ENCODE measurements at places on chromosomes 3 and 15. TPM values are rescaled to one million over a fixed set of nuclear protein-coding genes. Genes with fewer than 3 reads are reported as not detected.

Gene ZCWPW2
- polyA plus RNA-seq, result 0.61 TPM

Gene MYZAP
- polyA plus RNA-seq, result 22.4 TPM

Gene KCNMB2
- polyA plus RNA-seq, result 1.0 TPM

Gene FAM81A
- polyA plus RNA-seq, result 0.25 TPM

Gene CFAP100
- not detected for polyA plus RNA-seq

Gene CNTN4
- polyA plus RNA-seq, result 1.7 TPM

Gene PRR20G
- not detected for polyA plus RNA-seq

Gene ECE2
- polyA plus RNA-seq, result not detected

Gene CHRNA7
- polyA plus RNA-seq, result 1.5 TPM

Data from adipose tissue (tissue), 3 donors.